Fibroblast of skin of right quadriceps (primary cell): ENCODE measurements at places on chromosomes 2 and 18.

DNA sequence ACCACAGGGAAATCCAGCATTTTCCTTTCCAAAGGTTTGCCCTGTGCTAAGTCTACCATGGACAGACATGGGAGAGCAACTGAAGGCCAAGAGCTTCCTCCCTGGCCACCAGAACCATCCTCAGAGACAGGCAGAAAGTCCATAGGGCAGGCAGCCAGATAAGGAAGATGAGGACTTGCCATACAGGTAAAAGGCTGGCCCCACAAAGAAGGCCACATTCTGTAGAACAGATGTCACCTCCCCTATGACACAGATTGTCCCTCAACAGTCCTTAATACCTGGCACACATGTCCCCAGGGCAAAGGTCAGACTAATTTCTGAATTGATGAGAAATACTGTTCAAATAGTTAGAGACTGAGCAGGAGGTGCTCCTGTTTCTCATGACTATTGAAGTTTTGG is 52.0 kb downstream of the FECH start:
- DNase-seq: no peak

GRCh38 chr2:203690117-203690431 is 16.4 kb upstream of the CD28 start:
- no peak for DNase-seq

GRCh38 chr18:155688-156087 is 2.7 kb upstream of the USP14 start:
- no peak for DNase-seq

DNA sequence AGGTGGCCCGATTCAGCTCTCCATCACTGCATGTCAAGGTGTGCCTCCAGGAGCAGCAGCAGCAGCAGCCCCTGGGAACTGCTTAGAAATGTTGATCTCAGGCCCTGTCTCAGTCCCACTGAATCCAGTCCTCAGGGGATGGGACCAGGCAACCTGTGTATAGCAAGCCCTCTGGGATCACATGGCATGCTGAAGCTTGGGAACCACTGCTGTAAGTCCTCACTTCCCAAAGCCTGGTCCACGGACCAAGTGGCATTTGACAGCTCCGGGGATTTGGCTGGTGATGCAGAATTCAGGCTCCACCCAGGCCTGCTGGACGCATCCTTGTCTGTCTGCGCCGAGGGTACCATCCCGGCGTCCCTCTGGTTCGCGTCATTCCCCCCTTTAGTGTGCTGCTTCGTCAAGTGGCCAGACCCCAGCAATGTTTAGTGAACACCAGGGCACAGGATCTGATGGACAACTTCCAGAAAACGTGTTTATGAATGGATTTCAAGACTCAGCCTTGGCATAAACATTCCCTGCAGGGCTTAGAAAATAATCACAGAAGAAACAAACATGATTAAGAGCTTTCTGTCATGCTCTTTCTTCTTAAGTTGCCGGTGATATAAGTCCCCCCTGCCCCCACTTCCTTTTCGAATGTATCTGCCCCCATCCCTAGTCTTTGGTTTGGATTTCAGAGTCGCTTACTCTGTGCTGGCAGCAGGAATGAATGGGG is 234.0 kb downstream of the GBX2 start:
- no peak for DNase-seq

GRCh38 chr18:8299054-8299980 is 309.9 kb upstream of the RAB12 start:
- DNase-seq: no peak

DNA sequence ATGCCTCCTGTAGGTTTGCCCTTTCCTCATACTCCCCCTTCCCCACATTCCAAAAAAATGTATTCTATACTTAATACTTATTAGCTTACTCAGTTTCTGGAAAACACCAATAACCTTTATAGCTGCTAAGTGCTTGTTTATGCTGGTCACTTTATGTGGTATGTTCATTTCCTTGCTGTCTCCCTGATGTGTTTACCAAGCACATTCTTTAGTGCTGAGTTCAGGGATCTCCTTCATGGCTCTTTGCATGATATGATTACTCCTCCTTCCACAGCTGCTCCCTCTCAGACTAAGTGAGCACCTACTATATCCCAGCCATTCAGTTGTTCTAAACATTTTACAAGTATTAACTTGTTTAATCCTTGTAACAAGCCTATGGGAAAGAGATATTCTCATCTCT is 698.3 kb upstream of the FANCL start:
- DNase-seq: peak; percentile 74
